NCI-H774 (cell line): ENCODE measurements at places on chromosomes 1 and 21.
A peak's percentile ranks its signal among the peaks of the same experiment; 100 is the strongest.

DNA sequence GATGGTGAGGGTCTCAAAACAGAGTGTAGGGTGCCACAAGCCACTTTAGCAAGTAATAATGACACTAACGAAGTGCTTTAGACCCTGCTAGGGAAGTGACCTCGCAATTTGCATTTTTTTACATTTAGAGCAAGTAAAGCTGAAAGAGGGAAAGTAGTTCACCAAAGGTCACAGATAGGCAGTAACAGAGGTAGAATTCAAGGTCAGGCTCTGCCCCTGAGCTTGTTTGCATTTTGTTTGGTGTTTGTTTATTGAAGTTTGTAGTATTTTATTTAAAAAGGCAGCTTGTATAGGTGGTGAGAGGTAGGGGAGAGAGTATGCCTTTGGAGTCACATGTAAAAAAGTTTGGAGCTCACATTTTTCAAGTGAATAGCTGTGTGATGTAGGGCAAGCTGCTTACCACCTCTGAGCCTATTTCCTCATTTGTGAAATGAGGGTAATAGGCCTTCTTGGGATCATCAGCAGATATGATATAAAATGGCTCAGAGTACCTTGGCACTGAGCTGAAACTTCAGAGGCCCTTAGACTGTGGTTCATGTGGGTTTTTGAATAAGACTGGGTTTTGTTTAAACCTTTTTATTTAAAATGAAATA lies 142.5 kb downstream of the TRABD2B start:
- DNase-seq = no peak

GRCh38 chr1:64979358-64979757 lies 13.0 kb upstream of the JAK1 start:
- DNase-seq = no peak

DNA sequence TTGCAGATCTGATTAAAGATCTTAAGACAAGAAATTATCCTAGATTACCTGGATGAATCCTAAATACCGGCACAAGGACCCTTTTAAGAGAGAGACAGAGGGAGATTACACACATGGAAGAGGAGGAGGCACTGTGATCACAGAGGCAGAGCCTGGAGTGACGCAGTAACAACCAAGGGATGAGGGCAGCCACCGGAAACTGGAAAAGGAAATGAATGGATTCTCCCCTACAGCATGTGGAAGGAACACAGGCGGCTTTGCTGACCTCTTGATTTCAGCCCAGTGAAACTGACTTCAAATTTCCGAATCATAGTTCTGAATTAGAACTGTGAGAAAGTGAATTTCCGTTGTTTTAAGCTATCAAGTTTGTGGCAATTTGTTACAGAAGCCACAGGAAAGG lies 50.2 kb upstream of the IVNS1ABP start:
- no peak for DNase-seq

DNA sequence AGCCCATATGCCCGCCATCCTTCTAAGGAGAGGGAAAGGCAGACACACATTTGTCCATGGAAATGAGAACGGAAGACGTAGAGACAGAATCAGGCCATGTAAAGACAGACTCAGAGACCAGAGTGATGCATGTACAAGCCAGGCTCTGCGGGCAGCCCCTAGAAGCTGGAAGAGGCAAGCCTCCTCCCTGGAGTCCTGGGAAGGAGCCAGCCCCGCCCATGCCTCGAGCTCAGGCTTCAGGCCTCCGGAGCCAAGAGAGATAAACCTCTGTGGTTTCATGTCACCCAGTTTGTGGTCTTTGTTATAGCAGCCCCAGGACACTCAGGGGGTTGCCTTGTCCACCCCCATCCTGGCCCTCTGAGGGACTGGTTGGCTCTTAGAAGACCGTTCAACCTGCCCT lies 11.6 kb downstream of the PDE9A start:
- DNase-seq = no peak

DNA sequence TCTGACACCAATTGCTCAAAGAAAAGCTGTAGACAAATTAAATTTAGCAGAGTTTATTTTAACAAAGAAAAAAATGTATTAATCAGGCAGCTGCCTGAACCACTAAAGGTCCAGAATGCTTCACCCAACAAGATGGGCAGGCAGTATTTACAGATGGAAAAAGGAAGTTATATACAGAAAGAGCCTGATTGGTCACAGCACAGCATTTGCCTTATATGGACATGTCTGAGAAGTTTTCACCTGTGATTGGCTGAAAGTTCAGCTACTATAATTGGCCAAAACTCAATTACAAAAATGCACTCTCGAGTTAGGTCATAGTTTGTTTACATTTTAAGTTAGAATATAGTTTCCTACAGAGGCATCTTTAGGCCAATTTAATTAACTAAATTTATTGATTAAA lies 15.1 kb upstream of the FMO1 start:
- DNase-seq = no peak

DNA sequence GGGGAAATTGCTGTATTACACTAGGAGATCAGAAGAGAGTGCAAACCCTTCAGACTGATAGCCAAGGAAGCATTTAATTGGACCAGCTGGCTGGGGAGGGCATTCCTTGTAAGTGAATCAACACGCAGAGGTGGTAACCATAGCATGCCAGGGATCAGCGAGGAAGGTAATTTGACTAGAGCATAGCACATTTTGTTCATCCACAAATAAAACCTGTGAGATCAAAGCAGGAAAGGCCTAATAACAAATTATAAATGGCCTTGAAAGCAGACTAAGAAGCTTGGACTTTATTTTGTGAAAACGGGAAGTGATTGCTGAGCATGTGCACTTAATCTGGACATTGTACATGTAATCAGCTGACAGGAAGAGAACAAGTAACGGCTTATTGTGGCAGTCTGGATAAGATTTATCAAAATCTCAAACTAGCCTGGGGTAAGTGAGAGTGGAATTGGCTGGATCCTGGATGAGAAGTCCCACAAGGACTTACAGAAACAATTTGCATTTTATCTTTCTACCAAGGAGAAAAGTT lies 11.7 kb upstream of the CD55 start:
- DNase-seq = no peak

- no peak for DNase-seq
Observed at GRCh38 chr1:151124763-151125403, 21.5 kb downstream of the SEMA6C start.

GRCh38 chr1:30437059-30437576 lies 286.3 kb downstream of the MATN1 start:
- no peak for DNase-seq

DNA sequence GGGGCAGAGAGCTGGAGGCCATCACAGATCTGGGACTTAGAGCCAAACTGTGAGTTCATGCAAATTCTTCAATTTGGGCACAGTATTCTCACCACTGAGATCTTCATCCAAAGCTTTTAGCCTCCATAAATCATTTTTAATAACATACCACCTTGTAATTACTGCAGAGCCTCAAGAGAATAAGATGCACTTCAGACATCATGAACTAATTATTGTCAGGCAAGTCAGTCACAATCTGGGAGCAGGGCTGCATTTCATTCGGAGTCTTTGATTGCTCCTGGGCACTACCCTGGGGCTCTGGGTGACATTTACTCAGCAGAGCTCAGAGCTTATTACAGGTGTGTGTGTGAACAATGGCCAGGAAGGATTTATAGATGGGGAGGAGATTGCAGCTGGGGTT lies 623.7 kb downstream of the PTPRU start:
- DNase-seq = no peak

GRCh38 chr21:29299046-29299915 lies 559 bp downstream of the BACH1 start:
- DNase-seq = peak; percentile 37

DNA sequence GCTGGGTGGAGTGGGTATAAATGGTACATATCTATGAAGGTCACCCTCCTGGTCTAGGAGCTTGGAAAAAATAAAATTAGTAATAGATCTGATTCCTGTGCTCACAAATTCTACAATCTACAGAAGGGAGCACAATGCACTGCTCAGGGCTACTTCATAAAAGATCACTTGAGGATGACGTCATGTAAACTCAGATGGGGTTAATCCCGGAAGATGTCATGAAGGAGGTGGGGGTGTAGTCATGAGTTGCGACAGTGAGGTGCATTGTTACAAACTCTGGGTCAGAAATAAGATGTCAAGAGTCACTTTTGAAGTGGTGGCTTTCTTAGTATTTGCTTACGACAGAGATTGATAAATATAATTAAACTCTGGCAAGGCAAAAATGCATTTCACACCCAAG lies 68.2 kb downstream of the LHX9 start:
- no peak for DNase-seq

DNA sequence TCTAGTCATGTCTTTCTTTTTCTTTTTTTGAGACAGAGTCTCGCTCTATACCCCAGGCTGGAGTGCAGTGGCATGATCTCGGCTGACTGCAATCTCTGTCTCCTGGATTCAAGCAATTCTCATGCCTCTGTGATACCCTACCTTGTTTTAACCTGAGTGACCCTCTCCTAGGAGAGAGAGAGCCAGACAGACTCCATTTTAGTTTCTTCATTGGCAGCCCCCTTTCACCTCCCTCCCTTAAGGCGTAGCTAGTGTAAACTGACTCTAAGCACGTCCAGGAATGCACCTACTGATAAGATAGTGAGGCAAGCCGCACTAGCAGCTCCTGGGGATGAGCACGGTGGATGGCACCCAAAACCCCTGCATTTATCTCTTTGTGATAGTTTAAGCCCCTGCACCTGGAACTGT lies 5.2 kb upstream of the PKNOX1 start:
- DNase-seq = no peak

- no peak for DNase-seq
Observed at GRCh38 chr1:50266509-50266908, 156.7 kb downstream of the DMRTA2 start.

DNA sequence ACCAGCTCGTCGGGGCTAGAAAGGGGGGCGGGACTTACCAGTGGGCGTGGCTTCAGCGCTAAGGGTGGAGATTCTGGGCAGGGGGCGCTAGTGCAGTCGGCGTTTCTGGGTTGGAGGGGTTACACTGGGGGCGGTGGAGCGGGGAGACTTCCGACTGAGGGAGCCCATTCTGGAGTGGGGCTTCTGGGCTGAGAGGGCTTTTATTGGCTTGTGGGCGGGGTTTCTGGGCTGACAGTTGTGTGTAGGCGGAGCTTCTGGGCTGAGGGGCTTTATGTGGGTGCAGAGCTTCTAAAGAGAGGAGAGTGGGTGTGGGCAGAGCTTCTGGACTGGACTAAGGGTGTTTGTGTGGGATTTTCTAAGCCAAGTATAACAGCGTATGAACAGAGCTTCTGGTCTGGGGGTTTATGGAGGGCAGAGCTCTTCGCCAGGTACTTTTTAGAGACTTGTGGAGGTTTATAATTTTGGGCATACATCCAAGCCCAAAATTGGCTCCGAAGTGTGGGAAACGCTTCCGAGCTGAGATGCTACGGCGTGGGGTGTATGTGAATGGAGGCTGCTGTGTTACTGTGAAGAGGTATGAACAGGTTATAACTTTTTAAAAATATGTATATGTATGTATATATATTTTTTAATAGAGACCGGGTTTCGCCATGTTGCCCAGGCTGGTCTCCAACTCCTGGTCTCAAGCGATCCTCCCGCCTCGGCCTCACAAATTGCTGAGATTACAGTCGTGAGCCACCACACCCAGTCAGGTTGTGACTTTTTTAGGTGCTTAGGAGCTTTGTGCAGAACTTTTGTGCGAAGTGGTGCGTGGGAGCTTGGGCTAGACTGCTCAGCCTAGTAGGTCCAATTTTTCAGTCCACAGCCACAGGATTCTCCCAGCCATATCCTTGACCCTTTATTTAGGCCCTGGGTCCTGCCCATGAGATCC lies 825 bp downstream of the TMEM39B start:
- no peak for DNase-seq

DNA sequence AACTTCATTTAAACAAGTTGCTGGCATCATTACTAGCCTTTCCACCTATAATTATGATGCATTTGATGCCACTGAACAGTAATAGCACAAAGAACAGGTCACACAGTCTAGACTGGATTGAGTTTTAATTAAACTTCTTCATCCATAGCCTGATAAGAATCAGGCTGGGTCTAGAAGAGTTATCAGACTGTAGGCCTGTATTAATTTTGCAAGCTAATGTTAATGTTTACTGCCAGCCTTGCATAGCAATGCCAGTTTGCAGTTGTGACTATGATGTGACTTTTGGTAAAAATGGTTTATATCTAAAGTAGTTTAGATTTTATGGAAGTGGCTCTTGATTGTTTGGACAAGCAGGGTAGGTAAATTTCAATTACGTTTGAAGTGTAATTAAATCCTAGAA lies 68.0 kb downstream of the PRKAA2 start:
- DNase-seq = no peak

- DNase-seq = no peak
Observed at GRCh38 chr1:218305472-218306064, 20.5 kb downstream of the RRP15 start.

DNA sequence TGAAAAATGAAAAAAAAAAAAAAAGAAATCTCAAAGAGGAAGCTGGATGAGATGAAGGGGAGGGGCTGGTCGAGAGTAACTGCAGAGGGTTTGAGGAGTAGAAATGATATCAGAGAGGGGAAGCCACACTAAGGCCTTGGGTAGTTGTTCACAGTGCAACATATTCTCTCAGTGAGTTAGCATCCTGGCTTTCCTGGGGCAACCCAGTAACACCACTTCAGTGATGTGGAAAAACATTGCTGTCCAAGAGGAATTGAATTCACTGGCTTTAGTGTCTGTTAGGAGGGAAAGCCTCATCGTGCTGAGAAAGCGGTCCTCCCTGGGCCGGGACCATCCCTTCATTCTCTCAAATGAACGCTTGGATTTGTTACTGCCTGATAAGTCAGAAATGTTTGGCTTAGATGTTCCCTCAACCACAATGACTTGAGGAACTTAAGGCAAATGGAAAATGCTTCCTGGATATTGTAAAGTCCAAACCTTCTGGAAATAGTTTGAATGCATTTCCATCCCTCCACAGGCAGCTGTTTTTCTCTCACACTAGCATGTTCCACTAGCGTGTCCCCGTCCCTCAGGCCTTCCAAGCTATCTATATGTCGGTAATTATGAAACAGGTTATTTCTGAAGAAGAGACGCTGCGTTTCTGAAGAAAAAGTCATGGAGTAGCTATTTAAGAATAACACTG lies 12.2 kb downstream of the TGFB2 start:
- no peak for DNase-seq

GRCh38 chr1:150259758-150260669 lies 2.4 kb downstream of the CA14 start:
- peak; percentile 26 for DNase-seq

DNA sequence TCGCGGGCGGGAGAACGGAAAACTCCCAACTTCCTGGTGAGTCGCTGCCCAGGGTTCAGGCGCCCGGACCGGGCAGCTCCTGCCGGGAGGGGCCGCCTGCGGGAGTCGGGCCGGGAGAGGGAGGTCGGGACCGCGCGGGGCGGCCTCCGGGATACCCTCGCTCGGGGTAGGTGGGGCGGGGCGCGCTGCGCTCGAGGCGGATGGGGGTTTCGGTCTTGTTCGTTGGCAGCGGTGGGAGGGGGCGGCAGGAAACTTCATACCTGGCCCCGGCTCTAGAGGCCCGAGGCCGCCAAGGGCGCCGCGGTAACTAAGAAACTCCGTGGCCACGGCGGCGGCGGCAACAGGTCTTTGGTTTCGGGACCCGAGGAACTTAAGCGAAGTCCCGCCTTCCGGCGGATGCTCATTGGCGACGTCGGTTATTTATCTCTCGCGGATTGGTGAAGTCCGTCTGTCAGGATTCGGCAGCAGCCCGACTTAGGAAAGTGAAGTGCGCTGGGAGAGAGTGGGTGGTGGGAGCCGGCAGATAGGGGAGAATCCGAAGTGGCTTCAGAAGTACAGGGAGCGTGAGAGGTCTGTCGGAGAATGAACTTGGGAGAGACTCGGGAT lies 546 bp downstream of the NEK7 start:
- peak; percentile 86 for DNase-seq
